Anterior cingulate cortex (tissue), 58 donors: ENCODE measurements at places on chromosomes 3 and 15.

GRCh38 chr3:25156626-25157025 lies 271.4 kb upstream of the RARB start:
- DNase-seq: no peak

DNA sequence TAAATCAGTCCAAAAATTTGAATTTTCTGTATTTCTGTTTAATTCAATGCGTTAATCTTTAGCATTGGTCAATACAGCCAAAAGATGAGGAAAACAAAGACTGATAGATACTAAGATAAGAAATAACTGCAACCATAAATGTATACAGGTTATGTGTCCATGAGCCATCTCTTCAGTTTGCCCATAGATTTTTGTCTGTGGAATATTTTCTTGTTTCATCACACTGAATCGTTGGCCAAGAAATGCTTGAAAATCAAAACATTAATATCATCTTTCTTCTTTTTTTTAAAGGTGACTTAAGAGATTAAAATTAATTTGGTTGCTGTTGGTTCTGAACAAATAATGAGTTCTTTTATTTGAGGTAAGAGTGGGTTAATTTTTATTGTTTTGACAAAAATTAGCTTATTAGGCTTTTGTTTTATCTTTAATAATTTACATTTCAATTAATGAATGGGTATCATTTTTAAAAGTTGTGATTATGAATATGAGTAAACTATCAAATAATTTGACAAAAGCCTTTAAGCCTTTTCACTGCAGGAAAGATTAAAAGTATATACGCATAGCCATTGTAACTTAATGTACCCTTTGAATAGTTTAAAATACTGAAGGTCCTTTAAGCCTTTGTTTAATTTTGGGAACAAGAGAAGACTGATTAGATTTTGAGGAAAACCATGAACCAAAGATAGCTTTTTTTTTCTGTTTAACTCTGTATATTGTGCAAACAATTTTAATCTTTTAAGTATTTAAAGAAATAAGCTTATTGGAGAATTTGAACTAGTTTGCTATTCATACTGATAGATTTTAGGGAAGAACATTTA lies 14.7 kb upstream of the CHD2 start:
- DNase-seq: no peak

DNA sequence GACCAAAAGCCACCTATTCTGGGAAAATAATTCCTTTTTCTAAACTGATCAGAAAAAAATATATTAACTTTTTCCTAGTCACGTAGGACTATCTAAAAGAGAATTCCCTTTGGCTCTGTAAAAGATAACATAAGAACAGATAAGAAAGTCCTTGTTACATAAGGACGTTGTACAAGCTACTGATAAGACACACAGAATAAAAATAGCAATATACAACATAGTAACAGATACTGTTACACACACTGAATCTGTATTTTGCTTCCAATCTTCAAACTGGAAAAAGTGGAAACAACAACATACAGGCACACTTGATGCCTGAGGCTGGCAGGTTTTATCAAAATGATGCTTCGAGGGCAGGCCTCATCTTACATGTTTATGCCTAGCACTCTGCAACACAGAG lies 59.8 kb downstream of the SNX4 start:
- no peak for DNase-seq

DNA sequence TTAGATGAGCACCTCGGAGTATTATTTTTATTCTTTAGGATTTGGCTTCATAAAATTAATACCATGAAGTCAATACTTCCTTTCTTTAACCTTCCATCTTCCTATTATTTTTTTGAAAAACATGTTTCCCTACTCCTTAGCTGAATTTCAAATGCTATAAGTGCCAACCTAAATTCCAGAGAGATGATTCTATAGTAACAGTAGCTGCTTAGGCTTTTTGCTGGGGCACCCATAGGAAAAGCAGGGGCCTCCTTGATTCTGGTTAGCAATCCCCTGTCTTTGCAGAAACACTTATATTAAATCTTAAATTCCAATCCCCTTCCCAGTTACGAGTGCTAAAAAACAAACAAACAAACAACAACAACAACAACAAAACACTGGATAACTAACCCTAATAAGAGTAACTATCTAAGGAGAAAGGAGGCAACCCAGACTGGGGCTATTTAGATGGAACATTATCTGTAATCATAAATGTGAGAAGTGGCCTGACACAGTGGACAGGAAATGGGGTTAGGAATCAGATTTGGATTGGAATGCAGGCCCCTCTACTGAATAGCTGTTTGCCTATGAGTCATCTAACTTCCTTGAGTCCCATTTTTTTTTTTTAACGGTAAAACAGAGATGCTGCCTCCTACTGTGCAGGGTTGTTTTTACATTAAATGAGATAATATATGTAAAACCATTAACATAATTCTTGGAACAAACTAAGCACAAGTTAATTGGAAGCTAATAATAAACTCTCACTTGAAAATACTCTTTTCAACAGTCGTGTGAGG lies 148.1 kb downstream of the WDR72 start:
- no peak for DNase-seq

DNA sequence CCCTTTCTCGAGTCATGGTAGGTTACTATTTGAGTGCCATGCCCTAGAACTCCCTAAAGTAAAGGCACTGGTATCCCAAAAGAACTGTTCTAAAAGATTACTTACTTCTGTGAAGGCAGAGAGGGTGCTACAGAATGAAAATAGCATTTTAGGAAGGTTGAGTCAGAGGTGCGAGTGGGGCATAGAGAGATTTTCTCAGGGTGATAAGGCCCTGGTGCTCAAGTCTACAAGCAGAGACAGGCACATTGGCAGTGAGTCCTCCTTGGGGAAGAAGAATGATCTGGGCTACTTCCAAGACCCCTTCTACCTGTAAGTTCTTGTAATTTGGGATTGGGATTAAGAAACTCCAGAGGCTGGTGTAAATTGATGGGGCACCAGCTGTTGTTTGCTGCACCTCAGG lies 96.7 kb downstream of the AKAP13 start:
- no peak for DNase-seq

- DNase-seq: no peak
These were observed 94.1 kb upstream of the PRICKLE2 start for GRCh38 chr3:64319391-64319790.
